CD4-positive, alpha-beta T cell treated with Interleukin-1 beta for 1 hour (primary cell): ENCODE measurements at places on chromosomes 5 and 9.

- DNase-seq: no peak
Observed at GRCh38 chr9:78972303-78972999, 599.3 kb upstream of the TLE4 start.

GRCh38 chr9:92954049-92954861, 6.9 kb downstream of the FGD3 start:
- DNase-seq: peak; percentile 82

DNA sequence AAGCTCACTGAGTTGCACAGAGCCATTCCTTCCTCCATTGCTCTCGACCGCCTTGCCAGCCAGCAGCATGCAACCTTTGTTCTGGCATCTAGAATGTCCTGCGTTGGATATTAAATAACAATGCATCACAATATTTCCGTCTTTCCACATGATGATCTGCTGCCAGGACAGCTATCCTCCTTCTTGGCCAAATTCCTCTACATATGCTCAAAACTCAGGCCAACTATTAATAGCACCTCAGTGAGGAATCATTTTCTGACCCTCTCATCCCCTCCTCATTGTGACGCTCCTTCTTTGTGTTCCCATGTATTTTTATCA, 128.6 kb downstream of the MYO10 start:
- no peak for DNase-seq

DNA sequence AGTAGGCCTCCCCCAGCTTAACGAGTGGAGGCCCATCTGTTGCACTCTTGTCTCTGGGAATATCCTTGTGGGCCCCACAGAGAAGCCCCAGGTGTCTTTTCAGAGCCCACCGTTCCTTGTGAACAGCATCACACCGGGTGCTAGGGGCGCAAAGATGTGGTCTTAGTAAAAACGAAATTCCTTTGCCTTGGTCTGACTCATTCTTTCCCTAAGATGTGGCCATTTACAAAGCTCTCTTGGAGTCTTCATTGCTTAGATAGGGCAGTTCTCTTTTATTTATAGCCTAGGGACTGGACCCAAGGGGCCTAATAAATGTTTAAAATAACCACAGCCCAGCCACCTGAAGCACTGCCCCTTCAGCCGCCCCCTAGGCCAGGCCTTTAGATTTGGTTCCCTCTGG, 52.8 kb upstream of the RPL26L1 start:
- DNase-seq: no peak

- no peak for DNase-seq
Observed at GRCh38 chr5:78806544-78806943, 158.0 kb upstream of the LHFPL2 start.

DNA sequence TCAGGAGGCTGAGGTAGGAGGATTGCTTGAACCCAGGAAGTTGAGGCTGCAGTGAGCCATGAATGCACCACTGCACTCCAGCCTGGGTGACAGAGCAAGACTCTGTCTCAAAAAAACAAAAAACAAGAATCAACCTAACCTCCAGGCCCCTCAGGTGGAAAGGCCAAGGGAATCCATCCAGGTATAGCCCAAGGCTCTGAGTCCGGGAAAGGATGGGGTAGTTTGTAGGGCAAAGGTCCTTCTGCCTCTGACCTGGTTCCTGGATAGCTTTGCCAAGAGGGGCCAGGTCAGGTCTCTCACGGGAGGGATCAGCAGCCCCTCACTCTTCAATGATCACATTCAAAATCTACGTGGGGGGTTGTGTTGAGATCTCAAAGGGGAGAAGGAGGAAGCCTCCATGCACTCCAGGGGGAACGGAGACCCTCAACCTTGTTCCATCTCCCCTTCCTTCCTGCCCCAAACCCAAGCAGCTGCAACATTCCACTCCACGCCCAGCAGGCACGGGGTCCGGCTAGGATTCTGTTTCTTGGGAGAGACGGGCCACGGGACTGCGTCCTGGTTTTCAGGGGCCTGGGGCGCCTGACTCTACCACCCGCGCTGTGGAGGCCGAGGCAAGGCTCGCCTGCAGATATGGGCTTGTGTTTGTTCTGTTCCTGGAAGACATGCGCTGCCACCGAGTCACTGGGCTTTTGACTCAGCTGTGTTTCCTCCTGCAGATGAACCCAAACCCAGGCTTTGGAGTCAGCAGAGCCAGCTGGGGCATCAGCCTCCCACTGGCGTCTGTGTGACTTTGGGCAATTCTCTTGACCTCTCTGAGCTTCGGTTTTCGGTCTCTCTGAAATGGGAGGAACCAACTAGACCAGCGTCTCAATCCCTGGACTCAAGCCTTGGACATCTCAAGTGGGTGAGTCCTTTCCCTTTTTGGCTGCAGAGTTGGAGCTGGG, 35.5 kb downstream of the PLPP7 start:
- no peak for DNase-seq

- DNase-seq: no peak
Observed at GRCh38 chr5:83900306-83900705, 179.7 kb upstream of the HAPLN1 start.

DNA sequence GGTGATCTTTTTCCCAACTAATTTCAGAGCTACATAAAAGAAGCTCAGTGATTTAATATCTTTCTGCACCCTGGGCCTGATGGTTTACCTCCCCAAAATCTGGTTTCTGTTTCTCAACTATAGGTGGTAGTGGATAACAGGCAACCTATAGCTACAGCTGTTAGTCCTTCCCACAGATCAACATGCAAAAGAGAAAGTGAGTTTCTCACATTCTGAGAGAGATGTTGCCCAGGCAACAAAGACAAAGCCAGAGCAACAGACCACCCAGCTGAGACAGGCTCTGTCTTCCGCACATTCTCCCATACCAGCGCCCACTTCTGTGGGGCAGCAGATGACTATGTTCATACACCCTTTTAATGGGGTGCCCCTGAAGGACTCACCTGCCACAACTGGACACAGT, 40.7 kb upstream of the PPP2R2B start:
- no peak for DNase-seq
